ENCODE measurements at places on chromosomes 16 and 17.

DNA sequence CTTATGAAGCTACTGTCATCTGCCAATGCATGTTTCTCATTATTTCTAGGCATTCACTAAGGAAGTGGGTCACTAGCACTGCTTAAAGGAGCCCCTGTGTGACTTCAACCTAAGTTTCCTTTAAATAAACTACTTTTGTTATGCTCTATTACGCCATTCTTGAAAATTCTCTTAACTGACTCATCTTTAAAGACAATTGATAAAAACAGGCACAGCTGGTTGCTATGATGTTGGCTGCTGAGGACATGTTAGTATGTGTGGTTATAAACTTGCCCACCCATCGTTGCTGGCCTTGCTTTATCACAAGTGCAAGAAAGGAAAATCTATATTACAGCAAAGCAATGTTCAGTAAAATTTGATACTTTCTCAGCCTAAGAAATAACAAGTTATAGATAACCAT is 75.8 kb upstream of the CNTNAP4 start:
- DNase-seq = peak; percentile 0

- DNase-seq = peak; percentile 27
Observed at GRCh38 chr17:78761789-78762406, 20.2 kb downstream of the CYTH1 start.

GRCh38 chr17:1908699-1909309 is 79.0 kb downstream of the RPA1 start:
- peak; percentile 85 for DNase-seq

DNA sequence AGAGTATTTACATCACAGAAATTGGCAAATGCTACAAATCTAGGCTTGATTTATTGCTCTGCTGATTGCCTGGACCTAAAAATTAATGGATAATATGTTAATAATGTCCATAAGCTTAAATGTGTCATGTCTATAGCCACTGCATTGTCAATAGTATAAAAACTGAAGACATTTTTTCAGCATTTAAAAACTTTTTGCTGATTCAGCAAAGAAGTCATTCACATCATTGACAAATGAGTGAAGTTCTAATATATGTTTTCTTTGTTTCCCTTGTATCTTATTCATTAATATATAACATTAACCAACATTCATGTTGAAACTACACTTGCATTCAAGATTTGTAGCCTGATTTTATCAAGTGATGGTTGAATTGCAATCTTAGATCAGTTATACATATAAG is 214.7 kb upstream of the XYLT1 start:
- no peak for DNase-seq

DNA sequence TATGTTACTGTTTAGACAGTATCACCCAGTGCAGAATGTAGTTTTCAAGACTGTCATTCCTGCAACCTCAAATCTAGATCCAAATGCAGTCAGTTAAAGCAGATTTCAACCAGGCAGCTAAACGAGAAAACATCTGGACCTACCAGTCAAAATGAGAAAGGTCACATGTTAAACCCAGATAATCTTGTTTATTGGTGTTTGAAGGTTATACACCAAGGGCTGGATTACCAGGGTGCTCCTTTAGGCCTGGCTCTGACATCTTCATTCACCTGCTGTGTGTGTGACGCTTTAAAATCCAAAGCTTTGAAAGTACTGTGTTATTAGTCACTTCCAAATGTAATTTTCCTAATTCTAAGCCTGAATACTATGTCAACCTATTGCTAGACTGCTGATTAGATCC is 54.9 kb downstream of the IKZF3 start:
- no peak for DNase-seq

DNA sequence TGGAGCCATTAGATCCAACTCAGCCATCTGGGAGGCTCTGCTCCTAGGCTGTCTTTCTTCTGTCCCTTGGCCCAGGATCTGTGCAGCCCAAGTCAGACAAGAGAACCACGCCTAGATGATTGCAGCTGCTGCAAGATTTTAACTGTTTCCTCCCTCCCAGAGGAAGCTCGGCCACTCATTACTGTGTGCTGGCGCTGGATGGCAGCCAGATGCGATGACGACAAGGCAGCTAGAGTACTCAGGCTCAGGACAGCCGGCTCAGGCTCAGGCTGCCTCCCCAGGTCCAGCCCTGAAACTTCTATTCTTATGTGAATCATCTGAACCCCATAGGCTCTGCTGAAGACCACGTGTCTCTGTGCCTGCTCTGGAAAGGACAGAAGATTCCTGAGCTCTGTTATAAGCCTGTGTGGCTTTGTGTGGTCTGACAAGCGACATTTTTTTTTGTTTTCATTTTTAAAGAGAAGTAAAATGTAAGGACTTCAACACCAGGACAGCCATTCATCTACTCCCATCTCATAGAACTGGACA is 32.1 kb upstream of the FBXW10B start:
- DNase-seq = peak; percentile 99

GRCh38 chr17:37050920-37051319 is 102.2 kb downstream of the AATF start:
- peak; percentile 25 for DNase-seq

- no peak for DNase-seq
Observed at GRCh38 chr16:63938661-63939060, 1183.2 kb downstream of the CDH11 start.

GRCh38 chr17:66268247-66268927 is 34.0 kb upstream of the PRKCA start:
- peak; percentile 86 for DNase-seq

DNA sequence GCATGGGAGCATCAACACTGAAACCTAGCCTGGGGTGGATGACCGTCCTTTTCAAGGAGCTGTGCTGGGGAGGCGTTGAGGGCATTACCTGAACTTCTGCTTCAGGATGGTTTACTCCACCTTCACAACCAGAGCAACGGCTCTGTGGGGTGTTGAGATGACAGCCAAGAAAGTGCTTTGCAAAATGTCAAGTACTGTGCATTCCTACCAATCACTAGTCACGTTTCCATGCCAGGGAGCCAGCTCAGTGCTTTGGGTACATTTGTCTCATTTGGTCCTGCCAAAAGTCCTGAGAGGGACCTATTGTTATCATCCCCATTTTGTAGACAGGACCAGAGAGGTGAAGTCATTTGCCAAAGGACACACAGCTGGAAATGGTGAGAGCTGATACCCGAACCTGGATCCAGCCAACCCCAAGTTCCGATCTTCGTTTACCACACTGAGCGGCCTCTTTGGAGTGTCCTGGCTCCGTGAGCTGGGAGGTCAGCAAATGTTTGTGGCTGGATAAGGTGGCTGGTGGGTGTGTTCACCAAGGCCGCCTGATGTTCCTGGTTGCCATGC is 61.6 kb downstream of the IRF8 start:
- no peak for DNase-seq

DNA sequence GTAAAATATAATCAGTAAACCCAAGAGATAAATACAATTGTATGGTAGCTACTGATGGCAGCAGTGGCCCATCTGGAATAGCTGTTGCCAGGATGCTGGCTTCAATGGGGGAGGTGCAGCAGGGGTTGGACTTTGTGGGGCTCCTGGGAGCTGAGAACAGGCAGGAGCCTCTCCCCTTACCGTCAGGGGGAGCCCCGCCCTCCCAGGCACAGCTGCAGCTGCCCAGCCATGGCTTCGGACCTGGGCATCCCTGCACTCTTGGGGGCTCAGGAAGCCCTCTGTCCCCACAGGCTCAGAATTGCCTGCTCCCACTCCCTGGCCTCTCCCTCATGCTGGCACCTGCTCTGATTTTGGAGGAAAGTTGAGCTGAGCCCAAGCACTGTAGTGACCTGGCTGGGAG is 741.1 kb downstream of the CDH11 start:
- no peak for DNase-seq

- DNase-seq = no peak
Observed at GRCh38 chr16:9415545-9415944, 324.1 kb downstream of the HAPSTR1 start.

GRCh38 chr17:63500543-63501390 is 22.4 kb upstream of the KCNH6 start:
- DNase-seq = no peak

GRCh38 chr17:58377661-58378060 is 25.7 kb upstream of the SUPT4H1 start:
- DNase-seq = no peak

DNA sequence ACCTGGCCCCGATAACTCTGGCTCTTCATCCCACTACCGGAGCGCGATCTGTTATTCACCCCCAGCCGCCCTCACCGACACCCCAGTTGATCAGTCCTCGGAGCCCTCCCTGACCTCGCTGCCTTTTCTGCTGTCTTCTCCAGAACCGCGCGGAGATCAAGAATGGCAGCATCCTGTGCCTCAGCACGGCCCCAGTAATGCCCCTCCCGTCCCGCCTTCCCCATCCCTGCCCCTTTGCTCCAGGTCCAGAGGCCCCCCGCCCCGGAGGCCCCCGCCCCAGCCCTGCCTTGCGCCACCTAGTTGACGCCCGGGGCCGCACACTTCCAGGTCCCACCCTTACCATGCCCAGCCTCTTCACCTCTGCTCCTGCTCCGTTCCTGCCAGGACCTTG is 872 bp downstream of the ELMO3 start:
- no peak for DNase-seq

DNA sequence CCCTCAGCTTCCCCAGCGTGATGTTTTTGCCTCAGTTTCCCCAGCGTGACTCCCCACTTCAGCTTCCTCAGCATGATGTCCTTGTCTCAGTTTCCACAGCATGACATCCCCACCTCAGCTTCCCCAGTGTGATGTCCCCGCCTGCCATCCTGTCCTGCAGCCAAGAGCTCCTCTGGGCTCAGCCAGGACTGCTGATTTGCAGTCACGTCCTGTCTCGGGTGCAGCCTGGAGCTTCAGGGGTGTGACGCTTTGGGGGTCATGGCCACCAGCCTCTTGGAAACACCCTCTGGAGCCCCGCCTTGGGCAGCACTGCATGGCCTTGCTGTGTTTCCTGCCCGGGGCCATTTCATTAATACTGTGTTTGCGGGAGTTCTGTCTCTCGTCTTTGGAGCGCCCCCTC is 16.5 kb upstream of the NUDT16L1 start:
- DNase-seq = no peak

GRCh38 chr17:58786586-58787295 is 31.1 kb downstream of the PPM1E start:
- peak; percentile 85 for DNase-seq

DNA sequence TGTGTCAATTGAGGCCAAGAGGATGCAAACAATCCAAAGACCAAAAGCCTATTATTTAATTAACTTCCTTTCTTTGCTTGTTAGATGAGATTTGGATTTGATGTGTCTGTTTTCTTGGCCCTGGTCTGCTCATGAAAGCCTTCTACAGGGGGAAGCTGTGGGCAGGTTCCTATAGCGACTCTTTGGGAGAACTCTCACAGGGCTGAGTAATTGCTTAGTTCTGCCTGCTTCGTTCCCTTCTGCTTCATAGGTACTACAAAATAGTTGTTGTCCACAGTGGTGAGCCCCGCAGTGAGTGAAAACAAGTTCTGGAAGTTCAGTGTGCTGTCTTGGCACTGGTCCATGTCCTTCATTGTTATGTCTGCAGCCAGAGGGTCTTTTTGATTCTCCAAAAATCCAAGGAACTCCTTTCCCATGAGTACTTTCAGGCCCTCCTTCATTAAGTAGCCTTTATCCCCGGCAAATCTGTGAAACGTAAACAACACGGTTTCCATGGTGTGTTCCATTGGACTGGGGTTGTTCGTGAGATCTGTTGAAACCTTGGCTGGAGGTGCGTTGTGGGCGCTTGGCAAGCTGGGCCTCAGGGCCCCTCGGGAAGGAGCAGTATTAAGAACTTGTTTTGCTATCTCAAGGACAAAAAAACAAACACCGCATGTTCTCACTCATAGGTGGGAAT is 30.0 kb upstream of the ANKRD40CL start:
- DNase-seq = peak; percentile 22

DNA sequence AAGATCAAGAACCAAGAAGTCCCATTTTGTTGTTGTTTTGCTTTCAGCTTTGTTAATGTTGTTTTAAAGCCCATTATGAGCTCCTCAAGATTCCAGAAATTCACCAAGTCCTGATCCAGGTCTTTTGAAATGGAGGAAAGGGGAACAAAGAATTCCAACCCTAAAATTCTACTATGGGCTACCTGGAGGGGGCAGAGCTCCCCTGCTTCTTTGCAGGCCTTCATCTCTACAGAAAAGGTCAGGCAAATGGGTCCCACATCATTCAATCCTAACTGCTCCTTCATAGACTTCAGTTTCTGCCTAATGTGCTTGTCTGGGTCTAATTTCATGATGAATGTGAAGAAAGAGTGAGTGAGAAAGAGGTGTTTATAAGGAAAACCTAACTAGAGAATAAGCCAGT is 375.5 kb downstream of the TOX3 start:
- DNase-seq = no peak

GRCh38 chr16:79122343-79122742 is 478.2 kb downstream of the MAF start:
- no peak for DNase-seq

GRCh38 chr16:22198547-22199293 is 7.4 kb upstream of the EEF2K start:
- DNase-seq = peak; percentile 47

GRCh38 chr17:58189436-58190146 is 2.9 kb upstream of the EPX start:
- DNase-seq = peak; percentile 93

DNA sequence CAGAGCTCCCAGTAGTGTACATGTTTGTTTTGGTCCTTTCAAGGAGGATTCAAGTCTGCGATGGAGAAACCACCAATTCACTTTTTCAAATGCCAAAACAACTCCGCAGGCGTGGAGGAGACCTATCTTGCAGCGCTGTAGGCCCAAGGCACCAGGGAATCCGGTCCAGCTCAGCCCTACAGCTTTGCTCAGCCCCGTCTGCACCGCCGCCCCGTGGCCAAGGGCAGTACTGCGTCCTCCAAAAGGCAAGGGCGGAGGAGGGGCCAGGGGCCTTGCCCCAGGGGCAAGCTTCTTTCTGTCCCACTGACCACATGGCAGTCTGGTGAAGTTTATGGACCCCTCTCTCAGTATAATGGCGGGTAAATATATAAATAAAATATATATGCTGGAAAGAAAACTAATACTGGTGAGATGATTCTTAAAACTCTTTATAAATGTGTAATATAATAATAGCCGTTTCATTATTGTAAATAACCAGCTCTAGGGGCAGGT is 709 bp upstream of the CD300LG start:
- peak; percentile 86 for DNase-seq

- no peak for DNase-seq
Observed at GRCh38 chr16:89562939-89563338, 2.5 kb downstream of the RPL13 start.

- no peak for DNase-seq
Observed at GRCh38 chr17:305090-305976, 47.3 kb downstream of the RPH3AL start.

DNA sequence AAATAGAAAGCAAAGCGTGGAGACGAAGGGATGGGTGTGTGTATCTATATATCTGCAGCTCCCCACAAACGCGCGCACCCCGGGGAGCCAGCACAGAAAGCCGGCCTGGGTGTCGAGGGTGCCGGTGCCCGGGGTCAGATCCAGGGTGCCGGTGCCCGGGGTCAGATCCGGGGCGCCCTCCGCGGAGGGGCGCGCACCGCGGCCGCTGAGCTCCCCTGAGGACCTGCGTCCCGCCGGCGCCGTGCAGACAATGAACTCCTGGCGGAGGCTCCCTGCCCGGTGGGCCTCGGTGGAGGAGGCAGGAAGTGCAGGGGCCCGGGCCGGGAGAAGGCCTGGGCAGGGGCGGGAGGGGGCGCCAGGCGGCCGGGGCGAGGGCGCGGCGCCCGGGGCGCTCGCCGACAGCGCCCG is 1.1 kb downstream of the ZNF423 start:
- DNase-seq = peak; percentile 42

- DNase-seq = no peak
Observed at GRCh38 chr17:34667656-34668055, 88.3 kb downstream of the TMEM132E start.
